ENCODE measurements at places on chromosomes 12 and 14.

GRCh38 chr12:30696103-30696408, 387 bp upstream of the IPO8 start:
- DNase-seq, result no peak

DNA sequence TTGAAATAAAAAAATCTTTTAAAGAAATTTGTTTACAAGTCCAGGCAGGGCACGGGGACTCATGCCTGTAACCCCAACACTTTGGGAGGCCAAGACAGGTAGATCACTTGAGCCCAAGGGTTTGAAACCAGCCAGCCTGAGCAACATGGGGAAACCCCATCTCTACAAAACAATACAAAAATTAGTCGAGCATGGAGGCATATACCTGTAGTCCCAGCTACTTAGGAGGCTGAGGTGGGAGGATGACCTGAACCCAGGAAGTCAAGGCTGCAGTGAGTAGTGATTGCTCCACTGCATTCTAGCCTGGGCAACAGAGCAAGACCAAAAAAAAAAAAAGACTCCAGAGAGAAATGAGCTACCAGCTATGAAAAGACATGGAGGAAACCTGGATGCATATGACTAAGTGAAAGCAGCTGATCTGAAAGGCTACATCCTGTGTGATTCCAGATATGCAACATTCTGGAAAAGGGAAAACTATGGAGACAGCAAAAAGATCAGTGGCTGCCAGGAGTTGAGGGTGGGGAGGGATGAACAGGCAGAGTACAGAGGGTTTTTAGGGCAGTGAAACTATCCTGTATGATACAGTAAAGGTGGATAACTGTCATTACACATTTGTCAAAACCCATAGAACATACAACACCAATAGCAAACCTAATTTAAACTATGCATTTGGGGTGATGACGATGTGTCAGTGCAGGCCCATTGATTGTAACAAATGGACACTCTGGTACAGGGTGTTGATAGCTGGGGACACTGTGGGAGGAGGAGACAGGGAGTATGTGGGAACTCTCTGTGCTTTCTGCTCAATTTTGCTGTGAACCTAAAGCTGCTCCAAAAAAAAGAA, 59.9 kb downstream of the PRKAB1 start:
- DNase-seq, result no peak

GRCh38 chr14:59274991-59275391, 86.5 kb downstream of the DAAM1 start:
- DNase-seq, result no peak

- no peak for DNase-seq
These were observed 690.7 kb upstream of the TBX3 start for GRCh38 chr12:115374480-115375185.

- DNase-seq, result no peak
These were observed 108.2 kb upstream of the SLC38A4 start for GRCh38 chr12:46933947-46934346.

DNA sequence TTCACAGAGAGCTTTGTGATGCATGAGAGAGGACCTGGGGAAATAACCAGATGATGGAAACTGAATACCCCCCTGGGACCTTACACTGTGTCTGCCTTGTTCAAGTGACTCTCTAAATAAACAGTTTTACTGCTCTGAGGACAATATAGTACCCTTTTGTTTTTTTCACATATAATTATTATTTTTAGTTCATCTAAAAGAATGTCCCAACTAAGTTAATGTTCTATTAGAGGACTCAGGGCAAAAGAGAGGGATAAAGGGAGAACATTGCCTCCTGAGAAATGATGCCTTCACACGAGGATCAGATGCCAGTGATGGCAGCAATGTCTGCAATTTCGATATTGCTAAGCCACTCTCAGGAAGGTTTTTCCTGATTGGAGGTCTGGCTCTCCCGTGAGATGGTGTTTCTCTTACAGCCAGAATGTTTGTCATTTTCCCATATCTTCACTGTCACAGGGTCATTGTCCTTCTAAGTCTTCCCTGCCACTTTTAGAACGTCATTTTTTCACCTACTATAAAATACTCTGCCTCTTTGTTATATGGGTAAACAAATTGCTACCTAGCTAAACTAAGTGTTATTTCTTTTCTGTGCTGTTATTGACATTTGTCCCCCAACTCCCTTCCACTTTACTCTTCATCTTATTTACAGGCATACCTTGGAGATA, 201.6 kb downstream of the RAD51B start:
- DNase-seq, result no peak

DNA sequence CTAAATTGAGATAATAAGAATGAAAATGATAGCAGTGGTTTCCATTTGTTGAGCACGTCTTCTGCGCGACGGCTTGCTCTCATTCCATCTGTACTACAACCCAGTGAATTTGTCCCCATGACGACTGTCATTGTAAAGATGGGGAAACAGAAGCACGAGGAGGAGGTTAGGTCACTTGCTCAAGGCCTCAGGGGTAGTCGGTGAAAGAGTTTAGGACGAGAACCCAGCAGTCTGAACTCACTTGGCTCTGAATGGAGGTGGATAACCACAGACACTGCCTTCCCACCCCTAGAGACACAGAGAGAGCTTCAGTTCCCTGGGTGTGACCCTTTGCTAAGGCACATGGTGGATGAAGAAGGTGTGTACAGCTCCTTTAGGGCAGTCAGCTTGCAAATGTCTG, 30.9 kb upstream of the PLEKHG3 start:
- no peak for DNase-seq

GRCh38 chr12:109462868-109463692, 14.0 kb downstream of the KCTD10 start:
- DNase-seq, result no peak

DNA sequence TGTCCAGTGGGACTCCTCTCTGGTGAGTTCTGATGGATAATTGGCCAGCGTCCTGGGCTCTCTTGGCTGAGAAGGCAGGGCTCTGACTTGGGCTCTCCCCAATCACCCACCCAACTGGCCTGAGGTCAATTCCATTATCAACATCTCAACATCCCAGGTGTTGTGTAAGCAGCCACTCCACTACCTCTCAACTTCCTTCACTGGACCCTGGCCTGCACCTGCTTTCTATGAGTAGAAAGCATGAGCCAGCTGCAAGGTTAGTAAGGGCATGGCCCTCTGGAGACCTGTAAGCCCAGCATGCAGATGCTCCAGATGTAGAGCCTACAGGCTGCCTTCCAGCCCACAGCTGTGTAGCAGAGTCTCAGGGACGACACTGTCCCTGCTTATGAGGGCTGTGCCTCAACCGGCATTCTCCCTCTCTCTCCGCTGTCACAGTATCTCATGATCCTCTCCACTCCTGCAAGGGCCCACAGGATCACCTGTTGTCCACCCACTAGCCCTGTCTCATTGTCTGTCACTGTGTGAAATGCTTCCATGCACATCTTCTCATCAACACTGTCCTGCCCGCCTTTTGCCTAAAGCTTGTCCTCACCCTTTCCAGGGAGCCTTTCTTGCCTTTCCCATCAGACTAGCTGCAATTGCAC, 5.4 kb upstream of the KRT81 start:
- no peak for DNase-seq

DNA sequence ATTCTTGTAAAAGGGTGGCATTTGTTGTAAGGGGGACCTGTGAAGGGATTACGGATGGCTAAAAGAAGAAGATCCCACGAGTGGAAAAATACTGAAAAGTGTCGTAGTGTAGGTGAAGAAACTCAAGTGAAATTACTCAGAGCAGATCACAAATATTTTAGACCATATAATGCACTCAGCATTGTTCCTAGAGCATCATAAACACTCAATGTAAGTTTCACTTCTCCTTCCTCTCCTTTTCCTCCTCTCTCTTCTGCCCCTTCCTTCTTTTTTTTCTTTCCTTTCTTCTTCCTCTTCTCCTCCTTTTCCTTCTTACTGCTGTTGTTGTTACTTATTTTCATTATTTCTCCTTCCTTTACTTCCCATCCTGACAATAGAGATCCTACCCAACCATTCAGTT, 445.6 kb downstream of the ADAMTS20 start:
- DNase-seq, result no peak

GRCh38 chr12:93274937-93275336, 102.8 kb upstream of the NUDT4 start:
- DNase-seq, result no peak

- DNase-seq, result no peak
These were observed 1590.5 kb upstream of the TMEM132C start for GRCh38 chr12:126676434-126676833.

DNA sequence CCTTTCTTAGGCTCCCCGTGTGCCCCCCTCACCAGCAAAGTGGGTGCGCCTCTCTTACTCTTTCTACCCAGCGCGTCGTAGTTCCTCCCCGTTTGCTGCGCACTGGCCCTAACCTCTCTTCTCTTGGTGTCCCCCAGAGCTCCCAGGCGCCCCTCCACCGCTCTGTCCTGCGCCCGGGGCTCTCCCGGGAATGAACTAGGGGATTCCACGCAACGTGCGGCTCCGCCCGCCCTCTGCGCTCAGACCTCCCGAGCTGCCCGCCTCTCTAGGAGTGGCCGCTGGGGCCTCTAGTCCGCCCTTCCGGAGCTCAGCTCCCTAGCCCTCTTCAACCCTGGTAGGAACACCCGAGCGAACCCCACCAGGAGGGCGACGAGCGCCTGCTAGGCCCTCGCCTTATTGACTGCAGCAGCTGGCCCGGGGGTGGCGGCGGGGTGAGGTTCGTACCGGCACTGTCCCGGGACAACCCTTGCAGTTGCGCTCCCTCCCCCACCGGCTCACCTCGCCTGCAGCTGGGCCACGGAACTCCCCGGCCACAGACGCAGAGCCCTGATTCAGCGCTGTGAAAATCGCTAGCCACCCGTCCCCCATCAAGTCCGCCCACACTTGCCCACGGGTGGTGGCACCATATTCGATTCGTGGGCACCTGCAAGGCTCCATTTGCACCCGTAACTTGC, 1.3 kb downstream of the TMEM233 start:
- no peak for DNase-seq

- DNase-seq, result no peak
These were observed 228.8 kb upstream of the RGS6 start for GRCh38 chr14:71703477-71703876.

- DNase-seq, result no peak
These were observed 815 bp downstream of the COQ10A start for GRCh38 chr12:56267443-56268071.

DNA sequence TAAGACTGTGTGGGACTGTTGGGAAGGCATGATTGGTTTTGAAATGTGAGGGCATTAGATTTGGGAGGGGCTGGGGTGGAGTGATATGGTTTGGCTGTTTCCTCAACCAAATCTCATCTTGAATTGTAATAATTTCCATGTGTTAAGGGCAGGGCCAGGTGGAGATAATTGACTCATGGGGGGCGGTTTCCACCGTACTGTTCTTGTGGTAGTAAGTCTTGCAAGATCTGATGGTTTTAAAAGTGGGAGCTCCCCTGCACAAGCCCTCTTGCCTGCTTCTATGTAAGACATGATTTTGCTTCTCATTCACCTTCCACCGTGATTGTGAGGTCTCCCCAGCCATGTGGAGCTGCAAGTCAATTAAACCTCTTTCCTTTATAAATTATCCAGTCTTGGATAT, 76.6 kb upstream of the PPFIA2 start:
- DNase-seq, result no peak

DNA sequence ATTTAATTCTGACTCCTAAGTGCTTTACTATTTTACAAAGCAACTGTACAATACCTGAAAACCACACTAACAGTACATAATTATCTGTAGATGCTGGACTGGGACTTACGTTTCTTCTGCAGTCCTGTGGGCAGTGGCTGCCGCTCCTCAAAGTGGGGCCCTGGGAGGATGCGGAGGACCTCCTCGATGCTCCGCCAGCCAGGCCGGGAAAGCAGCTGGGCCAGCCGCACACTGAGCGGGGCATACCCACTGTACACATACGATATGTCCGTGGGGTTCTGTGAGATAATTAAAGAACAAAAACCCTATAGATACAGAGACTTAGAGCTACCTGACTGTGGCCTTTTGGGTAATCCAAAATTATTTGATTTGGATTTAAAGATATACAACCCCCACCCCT, 6.8 kb upstream of the DIABLO start:
- no peak for DNase-seq

- DNase-seq, result no peak
These were observed 1100.3 kb downstream of the BCL11B start for GRCh38 chr14:98171654-98172053.

- no peak for DNase-seq
These were observed 41.4 kb downstream of the PRPF40B start for GRCh38 chr12:49664591-49665239.

- no peak for DNase-seq
These were observed 48.9 kb upstream of the DLK1 start for GRCh38 chr14:100677554-100678468.

GRCh38 chr12:107467716-107468115, 217.9 kb upstream of the PWP1 start:
- no peak for DNase-seq

- DNase-seq, result no peak
These were observed 1.6 kb downstream of the MLEC start for GRCh38 chr12:120688527-120689071.

DNA sequence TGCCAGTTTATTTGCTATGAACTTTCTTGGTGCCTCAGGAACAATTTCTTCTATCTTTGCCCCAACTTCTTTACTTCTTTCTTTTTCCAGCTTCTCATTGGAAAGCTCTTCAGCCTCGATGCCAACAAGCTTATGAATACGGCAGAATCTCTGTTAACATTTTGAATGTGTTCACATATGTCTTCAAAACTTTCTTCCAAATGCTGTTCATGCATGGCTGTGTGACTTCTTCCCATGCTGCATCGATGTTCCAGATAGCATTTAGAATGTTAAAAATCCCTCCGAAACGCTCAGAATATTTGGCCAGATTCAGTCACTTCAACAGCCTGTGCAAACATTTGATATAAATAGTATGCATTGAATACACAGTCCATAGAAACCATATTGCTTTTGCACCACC, 247.8 kb upstream of the ARID2 start:
- DNase-seq, result no peak

DNA sequence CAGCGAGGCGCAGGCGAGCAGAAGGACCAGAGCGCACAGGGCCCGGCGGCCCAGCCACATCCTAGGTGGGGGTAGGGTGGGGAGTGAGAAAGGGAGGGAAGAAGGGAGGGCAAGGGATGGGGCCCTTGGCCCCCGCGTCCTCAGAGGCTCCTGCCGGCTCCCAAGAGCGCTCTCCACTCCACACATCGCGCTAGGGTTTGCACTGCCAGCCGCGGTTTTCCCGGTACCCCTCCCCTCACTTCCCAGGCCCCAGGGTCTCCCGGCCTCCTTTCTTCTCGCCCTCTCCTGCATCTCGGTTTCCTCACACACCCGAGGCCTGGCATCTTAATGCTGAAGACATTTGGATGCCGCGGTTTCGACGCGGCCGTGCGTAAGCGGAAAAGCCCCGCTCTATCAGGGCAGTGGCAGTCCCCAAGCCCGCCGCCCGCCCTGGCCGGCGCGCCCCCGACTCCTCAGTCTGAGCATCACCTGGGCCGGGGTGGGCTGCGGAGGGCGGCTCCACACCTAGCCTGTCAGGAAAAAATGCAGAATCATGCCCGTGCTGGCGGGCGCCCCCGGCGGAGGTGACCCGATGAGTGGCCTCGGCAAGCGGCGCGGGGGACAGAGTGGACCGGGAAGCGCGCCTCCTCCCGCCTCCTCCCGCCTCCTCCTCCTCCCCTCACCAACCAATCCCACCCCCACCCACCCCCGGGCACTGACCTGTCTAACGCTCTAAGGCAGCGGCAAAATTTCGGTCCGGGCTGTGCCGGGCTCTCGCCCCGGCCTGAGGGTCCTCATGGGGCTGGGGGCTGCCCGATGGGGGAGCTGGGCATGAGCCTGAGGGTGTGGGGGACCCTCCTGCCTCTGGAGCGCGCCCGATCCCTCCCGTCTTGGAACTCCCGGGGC, 686 bp downstream of the B4GALNT1 start:
- no peak for DNase-seq
